Colonic mucosa (tissue), 4 donors: ENCODE measurements at places on chromosomes 11 and 22.

DNA sequence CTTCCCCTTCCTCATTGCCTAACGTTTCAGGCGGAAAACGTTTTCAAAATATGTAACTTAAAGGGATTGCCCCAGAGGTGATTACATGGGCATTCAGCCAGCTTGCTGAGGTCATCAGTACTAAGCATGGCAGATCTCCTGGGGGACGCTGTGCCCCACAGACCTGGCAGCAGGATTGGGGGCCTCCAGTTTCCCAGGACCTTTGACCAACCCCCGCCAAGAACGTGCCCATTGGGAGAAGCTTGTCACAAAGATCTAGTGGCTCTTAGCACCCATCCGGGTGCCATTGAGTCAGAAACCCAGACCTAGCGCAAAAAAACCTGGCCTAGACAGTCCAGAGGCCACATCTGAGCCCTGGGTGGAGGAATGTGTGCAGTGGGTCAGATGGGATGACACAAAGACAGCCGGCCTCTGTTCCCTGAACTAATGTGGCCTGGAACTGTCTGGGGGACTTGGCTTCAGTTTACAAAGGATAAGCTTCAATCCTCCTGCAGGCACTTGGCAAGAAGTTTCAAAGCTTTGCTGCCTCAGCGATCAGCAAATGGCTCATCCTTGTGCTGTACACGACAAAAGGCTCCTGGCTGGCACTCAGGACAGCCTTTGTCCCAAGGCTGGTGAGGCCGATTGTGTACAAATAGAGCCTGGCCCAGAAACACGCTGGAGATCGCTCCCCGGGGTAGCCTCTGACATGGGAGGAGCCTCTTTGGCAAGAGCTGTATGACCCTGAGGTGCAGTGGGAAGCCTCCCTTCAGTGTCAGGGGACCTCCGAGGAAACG, 9.5 kb downstream of the C1QTNF6 start:
- peak; percentile 81 for DNase-seq

- DNase-seq: no peak
These were observed 857 bp downstream of the SHANK3 start for GRCh38 chr22:50673231-50674129.

DNA sequence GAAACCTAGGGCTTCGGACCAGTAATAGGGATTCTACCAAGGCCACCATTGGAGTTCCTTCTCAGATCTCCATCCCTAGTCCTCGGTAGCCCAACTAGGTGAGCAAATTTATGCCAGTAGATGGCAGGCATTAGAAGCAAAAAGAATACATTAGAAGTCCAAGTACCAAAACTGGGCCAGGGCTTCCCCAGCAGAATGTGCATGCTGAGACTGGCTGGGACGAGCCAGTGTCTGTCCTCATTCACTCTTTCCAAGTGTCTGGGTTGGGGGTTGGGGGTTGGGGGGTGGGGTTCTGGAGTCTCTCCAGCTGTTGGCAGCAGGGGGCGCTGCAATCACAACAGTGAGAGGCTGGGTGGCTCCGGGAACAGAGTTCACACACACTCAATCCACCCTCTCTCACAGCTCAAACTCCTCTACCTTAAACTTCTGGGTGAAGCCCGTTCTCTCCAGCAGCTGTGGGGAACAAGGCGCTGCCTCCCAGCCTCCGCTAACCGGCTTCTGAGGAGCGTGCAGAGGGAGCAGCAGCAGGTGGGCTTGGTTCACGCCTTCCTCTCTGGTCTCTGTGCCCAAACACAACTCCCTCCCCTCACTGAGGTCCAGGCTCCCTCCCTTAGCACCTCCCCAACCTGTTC, 57.5 kb downstream of the BTG4 start:
- peak; percentile 40 for DNase-seq

DNA sequence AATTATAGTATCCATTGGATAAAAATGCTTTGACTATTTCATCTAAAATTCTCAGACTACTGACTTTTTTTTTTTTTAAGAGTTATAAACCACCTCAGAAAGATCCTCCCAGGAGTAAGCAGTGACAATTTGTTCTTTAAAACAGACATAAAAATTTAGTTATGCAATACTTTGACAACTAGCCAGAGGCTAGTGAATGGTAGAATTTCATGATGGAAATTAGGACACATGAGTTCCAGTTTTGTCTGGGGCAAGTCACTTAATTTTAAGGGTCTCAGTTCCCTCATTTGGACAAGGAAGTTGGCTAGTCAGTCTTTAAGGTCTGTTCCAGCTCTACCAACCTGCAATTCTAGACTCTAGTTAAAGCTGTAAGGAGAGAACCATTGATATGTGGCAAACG, 2.9 kb downstream of the IL18 start:
- DNase-seq: no peak

GRCh38 chr11:58830673-58831301, 13.7 kb downstream of the GLYATL2 start:
- DNase-seq: no peak

DNA sequence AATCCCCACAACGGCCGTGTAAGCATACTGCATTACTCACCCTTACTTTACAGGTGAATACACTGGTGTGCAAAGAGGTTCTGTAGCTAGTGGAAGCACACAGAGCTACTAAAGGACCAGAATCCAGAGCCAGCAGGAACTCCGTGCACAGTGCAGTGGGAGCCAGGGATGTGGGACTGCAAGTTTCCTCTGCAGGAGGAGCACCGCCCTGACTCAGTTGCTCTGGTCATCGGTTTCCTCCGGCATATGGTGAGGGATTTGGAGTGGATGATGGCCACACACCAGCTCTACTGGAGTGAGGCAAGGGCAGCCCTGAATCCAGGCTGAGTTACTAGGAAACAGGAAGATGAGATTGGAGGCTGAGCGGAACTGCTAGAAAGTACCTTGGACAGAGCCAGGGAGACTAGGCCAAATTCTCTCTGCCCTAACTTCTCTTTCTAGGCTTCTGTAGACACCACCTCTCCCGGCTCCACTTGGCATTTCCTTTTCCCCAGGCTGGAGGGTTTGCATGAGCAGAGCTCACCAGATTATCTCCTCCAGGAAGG, 18.2 kb upstream of the C22orf42 start:
- DNase-seq: no peak

GRCh38 chr11:19294444-19294843, 53.7 kb upstream of the E2F8 start:
- no peak for DNase-seq

GRCh38 chr22:33895444-33895843, 24.8 kb downstream of the LARGE1 start:
- no peak for DNase-seq

GRCh38 chr11:29027436-29027835, 919.2 kb downstream of the METTL15 start:
- no peak for DNase-seq

GRCh38 chr11:116422556-116422955, 350.2 kb downstream of the BUD13 start:
- DNase-seq: no peak

GRCh38 chr11:130159657-130160497, at the start of gene ST14:
Gene ST14 (plus strand): TSS chr11:130159782. CDS start chr11:130159980, 198 bp downstream.
- DNase-seq: peak; percentile 89

- DNase-seq: no peak
These were observed 1.8 kb upstream of the VSTM5 start for GRCh38 chr11:93852242-93852641.

- no peak for DNase-seq
These were observed 5.2 kb upstream of the IL17RA start for GRCh38 chr22:17079572-17079971.

- DNase-seq: no peak
These were observed 21.6 kb upstream of the TMA7B start for GRCh38 chr22:39938509-39939111.

DNA sequence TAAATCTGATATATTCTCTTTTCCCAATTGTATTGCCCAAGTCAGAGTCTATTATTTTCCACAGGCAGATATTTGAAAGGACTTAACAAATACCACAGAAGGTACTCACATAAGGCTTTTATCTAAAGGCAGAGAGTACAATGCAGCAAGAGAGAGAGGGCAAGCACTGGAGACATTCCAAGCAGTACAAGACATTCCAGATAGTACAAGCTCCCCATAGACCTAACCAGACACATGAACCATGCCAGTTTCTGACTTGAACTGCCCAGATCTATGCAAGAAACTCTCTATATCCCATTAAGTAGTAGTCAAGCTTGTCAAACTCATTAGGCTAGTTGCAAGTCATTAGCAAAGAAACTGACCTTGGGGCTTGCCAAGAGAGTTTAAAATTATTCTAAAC, 11.2 kb upstream of the MS4A6E start:
- DNase-seq: no peak

- no peak for DNase-seq
These were observed 37.8 kb downstream of the HSD17B12 start for GRCh38 chr11:43718373-43718772.

GRCh38 chr11:122101625-122102291, 14.3 kb downstream of the BLID start:
- DNase-seq: peak; percentile 28

DNA sequence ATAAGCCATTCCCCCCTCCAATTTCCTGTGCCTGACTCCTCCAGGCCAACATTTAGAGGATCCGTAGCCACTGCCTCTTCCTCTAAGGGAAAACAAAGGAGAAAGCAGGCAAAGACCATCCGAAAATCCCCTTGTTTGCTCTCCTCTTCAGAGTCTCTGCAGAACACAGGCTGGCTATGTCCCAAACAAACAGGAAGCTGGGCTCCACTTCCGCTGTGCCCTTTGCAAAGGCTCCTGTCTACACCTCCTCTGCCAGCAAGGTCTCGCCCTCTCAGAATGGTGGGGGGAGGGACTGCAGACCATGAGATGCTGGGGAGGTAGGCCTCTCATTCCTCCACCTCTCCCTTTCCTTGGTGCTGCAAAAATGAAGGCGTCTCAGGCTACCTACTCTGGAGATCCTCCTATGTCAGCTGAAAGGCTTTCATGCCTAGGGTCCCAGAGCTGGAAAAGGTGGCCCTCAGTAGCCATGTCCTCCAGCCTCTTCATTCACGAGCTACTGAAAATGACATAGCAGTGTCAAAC, 596.2 kb downstream of the BUD13 start:
- no peak for DNase-seq

DNA sequence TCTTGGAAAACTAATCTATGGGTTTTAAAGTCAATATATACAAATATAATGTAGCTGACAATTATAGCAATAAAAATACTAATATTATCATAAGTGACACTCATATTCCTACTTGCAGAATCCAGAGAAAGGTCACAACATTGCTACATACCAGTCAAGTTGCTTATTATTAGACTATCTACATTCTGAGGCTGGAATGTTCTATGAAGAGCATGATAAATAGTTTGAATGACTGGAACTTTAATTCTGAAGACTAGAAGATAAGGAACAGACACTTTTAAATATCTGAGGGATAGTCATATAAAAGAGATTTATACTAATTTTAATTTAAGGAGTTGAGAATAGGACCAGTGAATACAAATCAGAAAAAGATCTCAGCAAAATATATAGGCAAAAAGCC, 146.0 kb downstream of the GUCY1A2 start:
- no peak for DNase-seq
